ENCODE measurements at places on chromosomes 2 and 18.
A peak's percentile ranks its signal among the peaks of the same experiment; 100 is the strongest.

DNA sequence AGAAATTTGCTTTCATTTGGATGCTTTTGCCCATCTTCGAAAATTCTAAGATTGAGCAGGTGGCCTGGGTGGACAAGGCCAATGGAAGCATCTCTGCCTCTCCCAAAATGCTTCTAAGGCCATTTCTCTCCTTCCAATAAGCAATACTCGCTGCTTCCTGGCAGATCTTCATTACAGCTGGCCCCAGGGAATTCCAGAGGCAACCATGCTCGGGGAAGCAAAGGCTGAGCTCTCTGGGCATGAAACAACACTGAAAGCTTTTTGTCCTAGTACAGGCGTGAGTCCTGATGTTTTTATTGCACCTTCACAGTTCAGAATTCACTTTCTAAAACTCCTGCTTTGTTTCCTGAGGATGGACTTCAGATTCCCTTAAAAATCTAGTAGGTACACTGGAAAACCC, 11.8 kb upstream of the NEDD4L start:
- no peak for DNase-seq

DNA sequence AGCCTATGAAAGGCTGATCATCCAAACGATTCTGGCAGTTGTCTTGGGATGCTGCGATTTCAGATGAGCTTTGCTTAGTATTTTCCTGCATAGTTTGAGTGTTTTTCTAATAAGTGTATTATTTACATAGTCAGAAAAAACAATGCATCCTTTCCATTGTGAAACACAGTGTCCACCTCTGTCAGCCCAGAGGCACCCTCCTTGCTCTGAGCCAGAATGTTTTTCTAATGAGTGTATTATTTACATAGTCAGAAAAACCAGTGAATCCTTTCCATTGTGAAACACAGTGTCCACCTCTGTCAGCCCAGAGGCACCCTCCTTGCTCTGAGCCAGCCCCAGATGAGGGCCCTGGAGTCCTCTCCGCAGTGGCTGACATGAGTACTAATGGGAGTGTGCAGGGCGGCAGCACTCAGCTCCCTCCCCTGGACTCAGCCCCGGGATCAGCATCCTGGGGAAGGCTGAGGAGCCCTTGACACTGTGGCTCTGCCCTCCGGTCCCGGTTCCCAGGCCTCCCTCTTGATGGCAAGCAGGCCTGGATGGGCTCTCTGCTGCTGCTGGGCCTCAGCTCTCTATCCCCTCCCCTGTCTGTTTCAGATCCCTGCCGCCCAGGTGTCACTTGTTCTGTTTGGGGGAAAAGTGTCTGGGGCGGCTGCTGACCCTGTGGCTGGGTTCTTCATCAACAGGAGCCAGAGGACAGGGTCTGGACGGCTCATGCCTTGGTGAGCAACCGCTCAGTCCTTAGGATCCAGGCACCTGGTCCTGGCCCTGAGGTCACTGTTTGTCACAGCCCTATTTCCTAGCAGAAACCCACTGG, 5.9 kb downstream of the MFSD2B start:
- DNase-seq, result peak; percentile 64

GRCh38 chr2:69223759-69224511, 163.1 kb downstream of the GFPT1 start:
- DNase-seq, result no peak

DNA sequence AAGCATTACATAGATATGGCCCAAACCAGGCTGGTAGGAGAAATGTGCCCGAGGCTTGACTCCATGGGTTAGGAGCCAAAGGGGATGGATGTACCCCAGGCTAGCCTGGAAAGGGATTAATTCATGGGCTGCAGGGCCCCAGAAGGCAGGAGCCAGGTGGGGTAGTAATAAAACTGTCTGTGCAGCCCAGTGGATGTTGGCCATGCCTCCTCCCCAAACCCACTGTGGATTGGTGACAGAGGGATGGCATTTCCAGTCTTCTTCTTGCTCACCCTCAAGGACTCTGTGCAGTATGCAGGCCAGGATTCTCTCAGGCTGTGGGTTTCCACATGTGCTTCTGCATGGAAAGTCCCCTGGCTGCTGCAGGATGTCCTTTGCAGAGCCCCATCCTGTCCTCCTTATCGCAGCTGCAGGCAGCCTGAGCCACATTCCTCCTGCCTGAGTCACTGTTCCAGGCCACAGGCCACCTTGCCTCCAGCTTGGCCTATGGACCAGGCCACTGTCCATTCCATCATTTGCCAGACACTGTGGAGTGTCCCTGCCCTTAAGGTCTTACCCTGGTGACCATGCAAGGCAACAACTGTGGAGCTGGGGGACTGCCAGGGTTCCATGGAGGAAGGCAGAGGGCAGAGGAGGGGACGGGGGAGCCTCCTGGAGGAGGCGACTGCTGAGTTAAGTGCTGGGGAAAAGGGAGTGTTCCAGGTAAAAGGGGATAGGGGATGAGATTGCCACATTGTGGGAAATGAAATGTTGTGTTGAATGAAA, 38.9 kb downstream of the INO80C start:
- peak; percentile 96 for DNase-seq

- DNase-seq, result peak; percentile 73
Measured at GRCh38 chr2:201891676-201892075, 85.3 kb downstream of the CDK15 start.

DNA sequence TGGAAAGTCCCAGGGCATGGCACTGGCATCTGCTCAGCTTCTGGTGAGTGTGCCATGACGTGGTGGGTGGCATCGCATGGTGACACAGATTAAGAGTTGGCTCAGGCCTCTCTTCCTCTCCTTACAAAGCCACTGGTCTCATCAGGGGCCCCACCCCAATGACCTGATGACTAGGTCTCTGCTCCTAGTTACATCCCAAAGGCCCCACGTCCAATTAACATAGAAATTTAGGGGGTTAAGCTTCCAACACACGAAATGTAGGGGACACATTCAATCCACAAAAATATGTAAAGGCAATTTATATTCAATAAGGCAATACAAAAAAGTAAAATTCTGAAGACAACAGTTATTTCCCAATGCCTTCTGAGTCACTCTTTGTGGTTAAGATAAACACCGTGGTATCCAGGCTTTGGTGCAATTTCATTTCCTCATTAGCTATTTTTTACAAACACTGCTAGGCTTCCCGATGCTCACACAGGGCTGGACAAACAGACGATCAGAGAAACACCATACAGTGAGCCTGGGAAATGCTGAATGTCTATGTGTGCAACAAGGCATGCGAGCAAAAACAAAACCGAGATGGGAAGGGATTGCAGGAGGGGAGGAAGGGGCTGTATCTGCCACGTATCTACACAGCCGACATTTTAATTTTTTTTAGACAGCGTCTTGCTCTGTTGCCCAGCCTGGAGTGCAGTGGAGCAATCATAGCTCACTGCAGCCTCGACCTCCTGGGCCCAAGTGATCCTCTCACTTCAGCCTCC, 67.2 kb downstream of the MBP start:
- DNase-seq, result peak; percentile 82

DNA sequence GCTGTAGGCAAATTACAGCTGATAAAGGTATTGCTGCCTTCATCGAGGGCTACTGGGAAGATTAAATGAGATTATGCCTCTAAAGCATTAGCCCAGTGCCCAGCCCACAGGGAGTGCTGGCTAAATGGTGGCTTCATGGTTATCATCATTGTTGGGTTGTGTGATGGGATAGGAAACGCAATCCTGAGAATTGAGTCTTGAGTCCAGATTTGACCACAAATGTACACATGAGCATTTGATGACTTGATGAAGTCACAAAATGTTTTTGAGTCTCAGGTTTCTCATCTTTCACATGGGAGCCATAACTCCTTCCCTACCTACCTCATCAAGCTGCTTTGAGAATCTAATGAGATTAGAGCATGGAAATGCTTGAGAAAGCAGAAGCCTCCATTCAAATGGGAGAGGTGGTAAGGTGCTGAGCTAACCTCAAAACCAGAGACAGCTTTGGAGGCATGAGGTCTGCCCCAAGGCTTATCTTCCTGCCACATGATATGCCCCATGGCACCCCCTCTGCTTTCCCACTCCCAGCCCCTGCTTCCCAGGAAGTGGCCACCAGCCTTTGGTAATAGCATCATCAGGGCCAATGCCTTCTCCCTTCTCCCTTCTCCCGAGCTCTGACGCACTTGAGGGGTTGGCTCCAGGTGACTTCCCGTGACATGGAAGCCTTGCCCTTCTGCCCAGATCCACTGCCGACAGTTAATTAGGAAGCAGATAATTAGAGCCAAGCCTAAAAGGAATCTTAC, 149.4 kb upstream of the EPAS1 start:
- DNase-seq, result no peak

DNA sequence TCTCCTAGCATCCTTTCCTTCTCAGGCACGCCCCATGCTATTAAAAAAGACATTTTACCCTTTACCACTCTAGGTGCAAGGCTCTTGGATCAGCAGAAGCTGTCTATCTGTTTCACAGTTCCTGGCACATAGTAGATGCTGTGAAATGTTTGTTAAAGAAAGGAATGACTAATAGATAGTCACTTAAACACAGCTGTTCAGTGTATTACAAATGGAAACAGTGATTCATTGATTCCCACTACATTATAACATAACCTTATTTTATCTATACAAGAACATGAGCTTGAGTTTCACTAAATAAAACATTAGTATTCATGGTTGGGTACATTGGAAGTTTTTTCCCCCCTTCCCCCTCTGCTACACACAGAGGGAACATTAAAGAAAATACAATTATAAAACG, 142.1 kb downstream of the ASXL3 start:
- DNase-seq, result no peak

DNA sequence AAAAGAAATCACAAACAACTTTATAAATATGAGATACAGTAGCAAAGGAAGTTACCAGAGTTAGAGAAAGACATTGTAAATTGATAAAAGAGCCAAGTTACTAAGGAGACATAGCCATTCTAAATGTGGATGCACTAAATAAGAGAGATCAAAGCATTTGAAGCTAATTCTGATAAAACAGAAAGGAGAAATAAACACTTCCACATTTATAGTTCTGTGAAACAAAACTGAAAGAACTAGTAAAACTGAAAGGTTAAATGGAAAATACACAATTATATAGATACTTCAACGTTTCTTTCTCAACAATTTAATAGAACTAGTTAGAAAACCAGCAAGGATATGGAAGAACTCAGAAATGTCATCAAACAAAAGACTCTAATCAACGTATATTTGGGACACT, 309.0 kb upstream of the CDH2 start:
- no peak for DNase-seq

DNA sequence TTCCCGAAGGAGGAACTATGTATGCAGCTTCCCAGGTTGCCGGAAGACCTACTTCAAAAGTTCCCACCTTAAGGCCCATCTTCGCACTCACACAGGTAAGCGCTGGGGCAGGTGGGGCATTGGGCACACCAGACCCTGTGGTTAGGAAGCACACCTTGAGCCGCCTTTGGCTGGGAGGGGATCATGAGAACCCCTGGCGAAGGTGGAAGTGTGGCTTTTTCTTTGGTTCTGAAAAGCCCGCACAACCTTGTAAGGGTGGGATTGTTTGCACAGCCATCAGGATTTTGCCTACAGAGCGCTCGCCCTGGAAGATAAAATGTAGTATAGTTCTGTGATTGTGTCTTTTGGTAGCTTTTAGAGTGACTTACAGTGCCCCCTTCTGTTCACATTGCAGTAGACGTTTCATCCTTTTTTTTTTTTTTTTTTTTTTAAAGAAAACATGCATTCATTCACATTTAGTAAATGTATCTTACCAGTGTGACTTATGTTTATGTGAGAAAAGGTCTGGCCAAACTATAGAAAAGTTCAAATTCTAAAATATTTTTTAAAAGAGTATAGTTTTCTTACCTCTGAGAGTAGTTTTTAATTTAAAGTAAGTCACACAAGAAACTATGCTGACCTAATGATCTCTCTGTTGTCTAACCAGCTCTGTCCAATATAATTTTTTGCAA, 5.3 kb downstream of the KLF11 start:
- peak; percentile 50 for DNase-seq

- no peak for DNase-seq
Measured at GRCh38 chr2:201414099-201415023, 36.9 kb downstream of the TRAK2 start.

GRCh38 chr2:167955264-167955906, 292.0 kb downstream of the STK39 start:
- no peak for DNase-seq

DNA sequence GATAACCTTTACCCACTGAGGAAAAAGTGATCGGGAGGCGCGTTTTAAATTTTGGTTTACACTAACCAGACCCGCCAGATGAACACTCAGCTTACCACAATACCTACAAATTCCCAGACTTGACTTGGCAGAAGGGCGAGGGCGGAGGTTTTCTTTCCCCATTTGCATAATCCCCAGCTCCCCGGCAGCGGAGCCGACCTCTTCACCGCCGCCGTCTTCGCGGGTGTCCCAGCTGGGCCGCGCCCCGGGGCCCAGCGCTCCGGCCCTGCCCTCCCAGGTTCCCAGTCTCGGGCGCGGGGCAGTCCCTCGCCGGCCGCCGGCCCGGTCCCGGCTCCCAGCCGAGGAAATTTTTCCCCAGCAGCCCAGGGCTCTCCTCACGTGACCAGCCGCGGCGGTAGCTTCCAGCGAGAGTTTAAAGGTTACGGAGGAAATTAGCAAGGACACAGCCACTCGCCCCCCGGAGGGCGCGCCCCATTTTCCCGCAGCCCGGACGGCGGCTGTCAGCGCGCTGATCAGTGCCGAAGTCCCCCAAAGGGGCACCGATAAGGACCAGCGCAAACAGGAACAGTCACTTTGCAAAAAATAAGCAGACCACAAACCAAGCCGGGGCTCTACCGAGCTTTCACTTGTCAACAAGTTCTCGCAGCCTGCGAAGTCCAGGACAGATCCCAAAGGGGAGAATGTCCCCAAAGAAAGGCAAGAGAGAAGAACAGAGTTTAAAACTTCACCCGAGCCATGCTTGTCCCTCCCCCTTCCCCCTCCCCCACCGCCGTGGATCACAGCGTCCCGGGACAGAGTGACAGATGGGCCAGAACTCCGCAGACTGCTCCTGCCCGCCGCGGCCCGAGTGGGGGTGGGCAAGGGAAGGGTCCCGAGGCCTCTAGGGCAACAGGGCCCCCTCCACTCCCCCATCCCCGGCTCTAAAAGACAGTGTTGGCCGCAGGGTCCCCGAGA, 1.3 kb upstream of the PRKCE start:
- DNase-seq, result no peak

DNA sequence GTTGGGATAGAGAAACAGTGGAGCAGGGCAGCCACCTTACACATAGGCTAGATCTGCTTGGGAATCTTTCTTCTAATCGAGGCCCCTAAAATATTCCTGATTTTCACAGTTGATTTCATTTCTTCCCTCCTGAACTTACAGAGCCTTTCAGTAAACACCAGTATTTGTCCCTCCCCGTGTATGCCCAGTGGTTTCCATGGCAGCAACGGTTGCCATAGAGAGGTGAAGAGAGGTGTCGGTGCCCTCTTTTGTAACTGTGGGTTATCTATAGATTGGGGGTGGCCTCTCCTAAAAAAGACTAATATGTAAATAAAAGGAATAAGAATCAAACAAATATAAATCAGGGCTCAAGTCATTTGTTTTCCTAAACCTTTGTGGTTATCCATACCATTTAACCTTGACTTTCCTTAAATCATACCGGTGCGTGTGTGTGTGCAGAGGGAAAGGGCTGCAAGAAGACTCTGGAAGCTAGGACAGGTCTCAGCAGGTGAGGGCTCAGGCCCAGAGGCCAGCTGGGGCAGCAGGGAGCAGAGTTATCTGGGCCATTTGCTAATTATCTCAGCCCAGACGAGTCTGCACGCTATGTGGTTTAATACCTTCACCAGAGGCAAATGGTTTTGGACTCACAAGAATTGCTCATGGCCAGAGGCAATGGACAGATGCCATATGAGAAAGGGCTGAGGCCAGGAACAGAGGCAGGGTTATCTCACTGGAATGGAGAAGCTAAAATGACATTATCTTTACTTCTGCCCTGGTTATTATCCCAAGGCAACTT, 35.5 kb downstream of the LIPG start:
- no peak for DNase-seq
